H1 (cell line): ENCODE measurements at places on chromosomes 16 and 17. TPM values are rescaled to one million over a fixed set of nuclear protein-coding genes. Genes with fewer than 3 reads are reported as not detected.

The SOST gene
- 0.08 and 0.25 TPM in 2 replicates for polyA plus RNA-seq

The TBC1D3K gene
- polyA plus RNA-seq = not detected in 2 replicates

The BICDL2 gene
- 7.3 and 14.2 TPM in 2 replicates for polyA plus RNA-seq

The GPRC5C gene
- 55.8 and 58.7 TPM in 2 replicates for polyA plus RNA-seq

The CCL1 gene
- polyA plus RNA-seq = not detected in 2 replicates
